ENCODE measurements at places on chromosomes 5 and 9. TPM values are rescaled to one million over a fixed set of nuclear protein-coding genes. Genes with fewer than 3 reads are reported as not detected.
A peak's percentile ranks its signal among the peaks of the same experiment; 100 is the strongest.

Gene LHX3
- 0.08 TPM for total RNA-seq

Gene BICD2
- total RNA-seq: 15.3 TPM

GRCh38 chr9:83620841-83621636 is 1.9 kb upstream of the IDNK start:
- no peak for DNase-seq

Gene FCN1
- total RNA-seq: not detected

DNA sequence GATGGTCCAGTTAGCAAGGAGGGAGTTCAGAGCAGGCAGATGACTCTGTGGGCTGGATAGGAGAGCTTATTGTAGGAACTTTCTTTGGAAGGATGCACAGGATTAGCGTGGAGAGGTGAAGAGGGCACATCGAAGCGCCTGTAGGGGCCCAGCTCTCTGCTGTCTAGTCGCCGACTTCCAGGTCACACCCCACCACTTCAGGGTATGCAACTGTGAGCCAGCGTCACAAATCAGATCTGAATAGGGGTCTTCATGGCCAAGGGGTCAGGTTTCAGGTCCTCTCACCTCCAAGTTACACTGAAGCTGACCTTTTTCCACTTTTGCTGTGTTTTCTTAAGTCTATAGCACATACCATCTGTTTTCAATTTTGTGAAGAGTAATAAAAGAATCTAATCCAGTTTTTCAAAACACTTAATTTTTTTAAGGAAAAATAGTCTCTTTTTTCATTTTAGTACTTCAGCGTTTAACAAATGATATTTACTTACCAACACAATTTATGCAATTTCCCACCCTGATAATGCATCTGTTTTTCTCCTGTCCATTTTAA is 364.2 kb upstream of the CLINT1 start:
- DNase-seq: no peak

GRCh38 chr9:87733273-87734052 is 7.5 kb downstream of the CTSL start:
- DNase-seq: no peak

Gene PCDHGA4
- total RNA-seq: not detected

Gene CDC20B
- total RNA-seq: not detected

Gene GRM6
- not detected for total RNA-seq

GRCh38 chr9:2158766-2159430 is 143.8 kb downstream of the SMARCA2 start:
- DNase-seq: no peak

- no peak for DNase-seq
Measured at GRCh38 chr5:65699338-65699737, 22.6 kb downstream of the SGTB start.

Gene GALNT12
- total RNA-seq: 12.0 TPM

DNA sequence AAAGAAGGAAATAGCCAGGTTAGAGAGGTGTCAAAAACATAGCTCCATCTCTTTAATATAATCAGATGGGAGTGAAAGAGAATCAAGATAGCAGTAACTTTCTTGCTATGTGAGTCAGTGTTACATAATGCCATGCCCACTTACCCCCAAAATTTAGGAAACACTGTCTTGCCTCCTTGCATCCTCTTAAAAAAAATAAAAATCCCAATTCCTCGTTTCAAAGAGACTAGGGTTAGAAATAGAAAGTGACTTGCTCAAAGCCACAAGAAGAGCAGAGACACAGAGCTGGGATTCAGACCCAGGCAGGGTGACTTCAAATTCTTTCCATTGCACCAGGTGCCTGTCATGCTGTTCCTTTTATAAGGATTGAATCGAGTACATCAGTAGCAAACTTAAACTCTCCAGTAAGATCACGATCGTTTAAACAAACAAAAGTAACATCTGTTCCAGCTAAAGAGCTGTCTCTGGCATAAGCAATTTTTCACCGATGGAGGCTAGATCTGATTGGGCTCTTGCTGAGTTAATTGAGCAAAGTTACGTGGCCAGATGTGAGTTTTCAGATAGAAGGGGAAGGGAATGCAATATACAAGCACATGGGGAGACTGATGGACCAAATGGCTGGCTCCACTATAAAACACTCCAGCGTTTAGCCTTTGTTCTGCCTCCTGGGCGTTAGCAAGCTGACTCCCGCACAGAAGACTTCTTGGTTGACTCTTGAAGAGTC is 176.9 kb downstream of the PALM2AKAP2 start:
- no peak for DNase-seq

Gene C9orf40
- total RNA-seq: 18.6 TPM

DNA sequence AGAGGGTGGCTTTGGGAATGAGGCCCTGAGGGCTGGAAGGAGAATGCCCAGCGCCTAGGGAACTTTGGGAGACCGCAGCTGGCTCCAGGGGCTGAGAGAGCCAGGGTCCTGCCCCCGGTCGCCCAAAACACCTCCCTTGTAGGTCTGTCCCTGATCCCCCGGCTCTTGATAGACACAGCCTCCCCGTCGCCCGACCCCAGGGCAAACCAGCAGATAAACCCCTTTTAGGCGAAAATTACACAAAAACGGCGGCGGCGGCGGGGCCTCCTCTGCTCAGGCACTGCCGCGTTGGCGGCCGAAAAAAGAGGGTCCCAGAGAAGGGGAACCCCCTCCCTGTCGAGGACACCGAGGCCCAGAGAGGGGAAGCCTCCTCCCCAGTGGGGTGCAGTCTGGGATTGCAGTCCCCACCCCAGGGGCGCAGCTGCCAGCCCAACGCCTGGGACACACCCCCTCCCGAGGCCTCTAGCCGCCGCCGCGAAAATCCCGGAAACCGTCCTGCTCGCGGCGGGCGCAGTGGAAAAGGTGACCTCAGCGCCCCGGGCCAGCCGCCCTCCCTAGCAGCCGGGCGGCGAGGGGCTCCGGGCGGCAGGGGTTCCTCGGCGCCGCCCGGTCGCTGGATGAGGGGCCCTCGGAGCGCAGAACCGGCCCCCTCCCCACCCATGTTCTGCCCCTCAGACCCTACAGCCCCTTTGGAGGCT is 3.1 kb upstream of the BARX1 start:
- DNase-seq: no peak

DNA sequence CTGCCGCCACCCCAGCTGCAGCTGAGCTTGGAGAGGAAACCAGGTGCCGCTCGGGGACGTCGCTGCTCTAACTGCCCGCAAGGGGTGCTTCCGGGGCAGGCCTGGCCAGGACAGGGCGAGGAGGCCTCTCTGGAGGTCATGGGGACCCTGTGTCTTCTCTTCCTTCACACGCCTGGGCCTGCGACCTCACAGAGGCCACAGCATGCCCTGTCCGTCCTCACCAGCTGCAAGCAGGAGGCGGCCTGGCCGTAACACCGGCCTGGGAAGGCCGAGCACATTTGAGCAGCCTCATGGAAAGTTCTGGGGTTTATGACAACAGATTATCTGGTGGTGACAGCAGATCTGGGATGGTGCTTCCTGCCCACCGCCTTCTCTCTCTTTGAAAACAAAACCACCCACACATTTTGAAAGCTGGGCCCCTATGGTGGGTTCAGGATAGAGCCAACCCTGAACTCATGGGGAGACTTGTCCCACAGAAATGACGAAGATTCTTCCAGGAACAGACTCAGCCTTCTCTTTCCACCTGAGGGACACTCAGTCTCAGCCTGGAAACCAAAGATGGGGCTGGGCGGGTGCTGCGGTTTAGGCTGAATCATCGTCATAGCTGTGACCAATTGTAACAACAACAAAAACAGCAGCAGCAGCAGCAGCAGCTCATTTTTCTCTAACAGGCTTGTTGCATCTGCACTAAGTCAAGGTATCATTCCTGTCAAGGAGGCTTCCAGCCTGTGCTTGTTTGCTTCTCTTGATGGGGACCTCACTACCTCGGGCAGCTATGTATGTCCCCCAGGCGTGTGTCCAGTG is 99.6 kb upstream of the RAPGEF1 start:
- peak; percentile 64 for DNase-seq

Gene AMACR
- total RNA-seq: 4.0 TPM

GRCh38 chr5:149940077-149940574 is 4.5 kb downstream of the PDE6A start:
- no peak for DNase-seq

Gene TLE1
- total RNA-seq: 0.20 TPM

- no peak for DNase-seq
Measured at GRCh38 chr5:140295414-140295813, 7.5 kb downstream of the PFDN1 start.

DNA sequence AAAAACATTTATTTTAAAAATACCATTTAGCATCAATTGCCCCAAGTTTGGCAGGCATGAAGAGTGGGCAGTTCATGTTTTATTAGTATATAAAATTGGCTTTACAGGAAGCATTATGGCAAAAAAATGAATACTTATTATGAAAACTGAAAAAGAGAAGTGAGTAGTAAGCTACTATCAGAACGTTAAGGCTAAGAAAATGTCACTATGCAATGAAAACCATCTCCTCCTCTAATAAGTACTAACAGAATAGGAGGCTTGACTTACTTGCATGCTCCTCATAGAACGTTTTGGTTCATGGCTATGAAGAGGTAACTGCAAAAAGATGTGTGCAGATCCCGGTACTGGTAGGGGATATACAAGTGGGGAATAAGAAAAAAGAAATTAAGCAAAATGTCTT is 23.6 kb downstream of the TICAM2 start:
- DNase-seq: no peak

GRCh38 chr5:138648841-138649240 is 73.6 kb upstream of the HSPA9 start:
- no peak for DNase-seq

DNA sequence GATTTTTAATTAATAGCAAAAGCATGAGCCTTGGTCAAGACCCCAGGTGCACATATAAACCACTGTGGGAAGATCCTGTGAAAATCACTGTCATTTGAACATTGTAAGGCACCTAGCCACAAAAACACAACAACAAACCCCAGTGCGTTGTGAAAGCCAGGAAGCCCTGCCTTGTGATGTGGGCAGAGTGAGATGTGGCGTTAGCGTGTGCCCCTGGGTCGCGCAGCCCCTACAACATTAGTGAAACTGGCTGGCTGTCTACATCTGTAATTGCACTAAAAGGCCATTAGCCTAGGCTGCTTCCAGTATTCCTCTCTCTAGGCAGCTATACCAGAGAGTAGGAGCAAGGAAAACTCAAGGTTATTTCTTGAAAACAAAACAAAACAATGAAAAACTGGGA is 21.1 kb upstream of the PDZD2 start:
- DNase-seq: no peak

Gene ARAP3
- total RNA-seq: 2.7 TPM

GRCh38 chr5:96439477-96440184 is 6.6 kb upstream of the PCSK1 start:
- DNase-seq: no peak

GRCh38 chr5:123007182-123007581 is 29.3 kb downstream of the PPIC start:
- no peak for DNase-seq

DNA sequence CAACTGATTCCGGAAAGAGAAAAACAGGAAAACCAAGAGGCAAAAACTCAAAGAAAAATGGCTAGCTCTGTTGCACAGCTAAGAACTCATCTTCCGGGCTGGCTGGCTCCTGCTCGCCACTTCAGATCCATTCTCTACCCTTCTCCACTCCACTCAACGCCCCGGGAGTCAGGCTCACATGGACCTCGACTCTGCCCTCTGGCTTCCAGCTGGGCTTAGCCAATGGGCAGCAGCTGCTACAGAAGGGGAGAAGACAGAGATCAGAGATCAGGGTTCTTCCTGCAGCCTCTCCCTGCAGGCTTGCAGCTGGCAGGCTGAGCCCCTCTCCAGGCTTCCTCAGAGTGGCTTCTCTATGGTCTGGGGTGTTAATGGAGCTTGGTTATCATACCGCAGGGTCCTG is 187.5 kb downstream of the MED10 start:
- DNase-seq: no peak

- no peak for DNase-seq
Measured at GRCh38 chr5:91219803-91220371, 163.2 kb downstream of the ARRDC3 start.

- no peak for DNase-seq
Measured at GRCh38 chr9:99272836-99273235, 50.8 kb downstream of the SEC61B start.

Gene OR13C5
- not detected for total RNA-seq

- DNase-seq: no peak
Measured at GRCh38 chr9:114856215-114856941, 50.5 kb upstream of the TNFSF15 start.

- DNase-seq: no peak
Measured at GRCh38 chr5:55096182-55096581, 6.3 kb upstream of the GZMA start.

DNA sequence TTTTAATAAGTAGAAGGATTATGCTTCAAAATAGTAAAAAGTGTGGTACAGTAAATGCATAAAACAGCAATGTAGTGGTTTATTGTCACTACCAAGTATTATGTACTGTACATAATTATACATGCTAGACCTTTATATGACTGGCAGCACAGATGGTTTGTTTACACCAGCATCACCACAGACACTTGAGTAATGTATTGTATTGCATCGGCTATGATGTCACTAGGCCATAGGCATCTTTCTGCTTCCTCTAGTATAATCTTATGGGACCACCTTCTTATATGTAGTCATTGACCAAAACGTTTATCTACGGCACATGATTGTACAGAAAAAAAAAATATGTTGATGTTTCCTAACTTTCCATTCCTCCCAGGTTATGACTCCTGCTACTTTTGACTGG is 31.9 kb upstream of the SSBP2 start:
- no peak for DNase-seq

Gene LCN2
- total RNA-seq: not detected

Gene PGM5
- total RNA-seq: not detected

DNA sequence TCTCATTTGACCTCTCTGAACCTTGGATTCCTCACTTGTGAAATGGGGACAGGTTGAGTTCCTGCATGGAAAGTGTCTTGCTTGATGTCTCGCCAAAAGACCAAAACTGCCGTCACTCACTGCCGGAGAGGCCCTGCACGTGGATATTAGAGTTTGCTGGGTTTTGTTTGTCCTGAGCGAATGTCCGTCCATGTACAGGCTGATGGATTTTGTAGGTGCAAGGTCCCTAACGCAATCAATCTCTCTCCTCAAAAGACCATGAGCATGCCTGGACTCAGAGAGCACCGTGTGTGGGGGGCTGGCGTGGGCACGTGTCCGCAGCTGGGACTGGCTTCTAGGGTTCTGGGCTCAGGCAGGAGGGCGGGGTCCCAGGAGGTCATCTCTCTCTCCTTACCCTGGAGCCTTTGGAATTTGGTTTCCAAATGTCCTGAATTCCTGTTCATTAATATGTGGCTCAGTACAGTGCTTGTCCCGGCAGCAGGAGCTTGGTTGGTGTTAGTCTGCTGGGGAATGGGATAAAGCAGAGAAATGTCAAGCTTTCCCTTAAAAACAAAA is 146.0 kb upstream of the IER5L start:
- no peak for DNase-seq

Gene BHMT2
- total RNA-seq: not detected

Gene FBXL7
- total RNA-seq: not detected

Gene CKMT2
- total RNA-seq: not detected

Gene PCDHGA2
- total RNA-seq: not detected

DNA sequence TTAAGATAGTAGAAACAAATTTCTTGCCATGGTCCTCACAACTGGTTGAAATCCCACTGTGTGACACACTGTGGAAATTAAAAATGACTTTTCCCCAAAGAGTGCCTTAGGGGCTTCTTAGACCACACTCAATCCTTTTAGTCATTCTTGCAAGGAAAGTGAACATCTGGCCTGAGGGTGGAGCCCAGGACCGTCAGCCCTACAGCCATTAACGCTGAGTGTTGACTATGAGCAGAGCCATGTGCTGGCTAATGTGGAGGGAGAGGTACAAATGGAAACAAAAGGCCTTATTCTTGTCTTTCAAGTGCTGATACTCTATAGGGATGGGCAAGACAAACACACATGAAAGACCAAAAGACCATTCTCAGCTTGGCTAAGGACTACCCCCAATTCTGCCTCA is 456.5 kb downstream of the ZSWIM6 start:
- DNase-seq: no peak

Gene PCDHGA5
- total RNA-seq: not detected

All from activated naive CD4-positive, alpha-beta T cell treated with anti-CD3 and anti-CD28 coated beads, Interleukin-2, amount 50 U/mL, for 72 hours (primary cell).